ENCODE measurements at places on chromosomes 3 and 15.

DNA sequence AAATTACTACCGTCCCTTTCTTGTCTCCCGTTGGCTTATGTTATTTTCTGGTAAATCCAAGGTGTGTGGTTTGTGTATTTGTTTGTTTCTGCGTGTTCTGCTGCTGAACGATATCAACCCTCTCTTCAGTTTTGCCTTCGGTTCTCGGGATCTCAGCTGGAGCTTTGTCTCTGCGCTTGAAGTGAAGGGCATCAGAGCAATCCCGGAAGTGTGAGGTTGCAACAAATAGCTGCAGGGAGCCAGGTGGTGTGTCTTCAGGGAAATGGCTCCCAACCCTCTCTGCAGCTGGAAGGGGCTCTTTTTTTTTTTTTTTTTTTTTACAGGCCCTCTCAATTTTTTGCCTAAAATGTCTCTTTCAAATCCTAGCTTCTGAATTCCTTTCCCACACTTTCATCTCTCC, 116.4 kb upstream of the RGMA start:
- no peak for DNase-seq

- no peak for DNase-seq
Measured at GRCh38 chr15:40739854-40740253, 15.2 kb downstream of the RMDN3 start.

GRCh38 chr15:39434751-39435238, 146.1 kb upstream of the THBS1 start:
- no peak for DNase-seq

DNA sequence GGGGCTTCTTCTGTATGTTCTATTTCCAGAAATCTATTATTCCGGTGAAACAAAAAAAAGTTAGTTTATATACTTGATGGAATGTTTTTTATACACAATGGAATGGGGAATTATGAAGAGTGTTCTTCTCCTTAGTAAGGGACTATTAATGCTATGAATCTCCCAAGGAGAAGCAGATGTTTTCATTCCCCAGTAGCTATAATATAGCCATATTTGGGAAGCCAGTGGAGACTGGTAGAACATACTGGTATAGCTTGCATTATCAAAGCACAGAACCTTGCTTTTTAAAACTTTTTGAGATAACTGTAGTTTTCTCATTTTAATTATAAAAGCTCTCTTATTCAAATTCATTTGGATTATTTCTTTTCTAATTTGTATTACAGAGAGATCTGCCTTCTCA, 38.3 kb downstream of the ADGRG7 start:
- DNase-seq: no peak

DNA sequence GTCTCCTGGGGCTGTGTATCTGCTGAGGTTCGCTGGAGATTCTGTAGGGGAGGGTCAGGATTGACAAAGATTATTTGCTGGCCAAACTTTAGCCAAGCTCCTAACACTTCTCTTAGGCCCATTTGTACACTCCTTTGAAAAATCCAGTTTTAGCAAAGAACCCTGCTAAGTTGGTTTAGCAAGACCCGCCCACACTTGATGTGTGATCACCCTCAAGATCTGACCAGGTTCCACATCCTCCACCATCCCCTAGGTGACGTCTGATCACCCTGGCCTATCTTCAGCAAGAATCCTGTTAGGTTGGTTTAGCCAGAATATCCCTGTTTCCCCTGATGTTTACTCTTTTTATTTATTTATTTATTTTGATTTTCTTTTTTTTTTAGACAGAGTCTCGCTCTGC, 14.8 kb upstream of the SLC35G2 start:
- DNase-seq: no peak

GRCh38 chr3:49912881-49913281, 9.2 kb upstream of the MST1R start:
- DNase-seq: no peak

DNA sequence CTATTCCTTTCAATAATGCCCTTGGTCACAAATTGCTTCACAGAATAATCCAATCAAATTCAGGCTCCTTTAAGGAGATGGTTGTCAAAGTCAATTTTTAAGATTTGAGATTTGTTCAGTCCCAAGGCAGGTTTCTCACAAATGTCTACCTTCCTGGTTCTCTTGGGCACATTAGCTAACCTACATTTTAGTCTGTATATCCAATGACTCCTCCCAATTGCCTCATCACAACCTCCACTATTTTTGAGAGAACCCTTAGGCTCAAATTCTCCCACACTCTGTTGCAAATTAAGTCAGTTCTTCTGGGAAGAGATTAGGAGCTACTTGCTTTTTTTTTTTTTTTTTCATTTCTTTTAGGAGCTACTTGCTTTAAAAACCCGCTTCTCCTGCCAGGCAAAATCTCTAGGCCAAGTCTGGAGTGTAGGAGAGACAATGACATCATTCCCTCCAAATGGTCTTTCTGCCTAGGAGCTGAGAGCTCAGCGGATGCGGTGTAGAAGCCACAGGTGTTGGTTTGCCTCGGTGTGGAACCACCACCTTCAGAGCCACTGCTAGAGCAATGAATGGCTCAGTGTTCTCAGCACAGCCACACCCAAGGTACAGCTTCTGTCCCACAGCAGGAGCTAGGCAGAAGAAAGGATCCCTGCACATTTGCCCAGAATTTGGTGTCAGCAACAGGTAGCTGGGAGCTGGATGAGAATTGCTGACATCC, 10.0 kb upstream of the INO80 start:
- no peak for DNase-seq

- DNase-seq: no peak
Measured at GRCh38 chr15:66212563-66212921, 41.0 kb downstream of the MEGF11 start.

DNA sequence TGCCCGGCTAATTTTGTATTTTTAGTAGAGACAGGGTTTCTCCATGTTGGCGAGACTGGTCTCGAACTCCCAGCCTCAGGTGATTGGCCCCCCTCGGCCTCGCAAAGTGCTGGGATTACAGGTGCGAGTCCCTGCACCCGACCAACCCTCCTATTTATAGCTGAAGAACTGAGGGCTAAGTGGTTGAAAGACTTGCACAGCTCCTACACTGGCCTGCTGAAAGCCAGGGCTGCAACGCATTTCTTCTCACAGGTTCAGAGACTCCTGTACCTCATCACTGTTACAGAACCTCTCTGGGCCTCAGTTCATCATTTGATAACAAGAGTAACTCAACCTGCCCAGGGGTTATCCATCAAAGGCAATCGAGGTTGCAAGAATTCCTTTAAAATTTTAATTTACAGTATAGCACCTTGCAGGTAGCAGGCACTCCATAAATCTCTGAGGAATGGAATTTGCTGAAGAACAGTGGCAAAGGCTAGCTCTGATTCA, 626.5 kb upstream of the TBL1XR1 start:
- no peak for DNase-seq

DNA sequence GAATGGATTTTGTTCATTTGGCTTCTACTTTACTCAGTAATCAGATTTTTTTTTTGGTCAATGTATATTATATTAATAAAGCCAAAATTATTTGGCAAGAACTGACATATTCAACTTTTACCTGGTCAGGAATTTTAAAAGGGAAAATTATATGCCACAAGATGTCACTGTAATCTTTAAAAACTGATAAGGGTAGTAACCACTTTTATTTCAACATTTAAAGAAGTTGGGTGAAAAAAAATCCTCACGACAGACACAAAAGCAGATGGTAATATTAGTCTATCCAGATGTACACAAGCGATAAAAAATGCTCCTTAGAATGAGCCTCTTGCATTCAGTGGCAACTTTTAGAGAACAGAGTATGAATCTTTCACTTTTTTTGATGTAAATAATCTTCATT, 101.9 kb downstream of the SERPINI1 start:
- no peak for DNase-seq

- DNase-seq: no peak
Measured at GRCh38 chr3:36635731-36636130, 128.6 kb downstream of the DCLK3 start.

DNA sequence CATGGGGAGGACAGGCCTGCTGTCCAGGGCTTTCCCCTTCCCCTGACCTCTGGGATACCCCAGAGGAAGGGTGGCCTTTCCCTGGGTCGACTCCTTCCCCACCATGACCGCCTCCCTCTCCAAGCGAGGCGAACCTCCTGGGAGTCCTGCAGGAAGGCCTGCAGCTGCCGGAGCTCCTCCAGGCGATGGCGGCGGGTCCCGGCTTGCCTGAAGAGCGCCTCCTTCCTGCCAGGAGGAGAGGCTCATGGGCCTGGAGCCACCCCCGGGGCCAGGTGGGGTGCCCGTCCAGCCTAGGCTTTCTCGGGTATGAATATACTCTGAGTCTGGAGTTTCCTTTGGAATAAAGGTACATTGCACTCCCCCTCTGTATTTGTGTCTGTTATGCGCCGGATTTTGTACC, 20.1 kb downstream of the PLA2G4B start:
- no peak for DNase-seq

Data from amniotic epithelial cell (primary cell).